Caudate nucleus (tissue), 63 donors: ENCODE measurements at places on chromosomes 12 and 14.

GRCh38 chr12:13250416-13250815 lies 53.9 kb downstream of the EMP1 start:
- no peak for DNase-seq

DNA sequence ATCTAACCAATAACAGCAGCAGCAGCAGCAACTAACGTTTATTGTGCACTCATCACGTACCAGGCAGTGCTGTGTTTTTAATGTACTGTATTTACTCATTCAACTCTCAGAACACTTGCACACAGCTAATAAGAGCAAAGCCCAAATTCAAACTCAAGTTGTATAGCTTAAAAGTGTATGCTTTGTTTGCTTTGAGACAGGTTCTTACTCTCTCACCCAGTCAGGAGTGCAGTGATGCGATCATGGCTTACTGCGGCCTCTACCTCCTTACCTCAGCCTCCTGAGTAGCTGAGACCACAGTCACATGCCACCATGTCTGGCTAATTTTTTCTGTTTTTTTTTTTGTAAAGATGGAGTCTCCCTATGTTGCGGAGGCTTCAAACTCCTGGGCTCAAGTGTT lies 105.4 kb downstream of the PAPLN start:
- DNase-seq: no peak

GRCh38 chr14:80867091-80867490 lies 74.4 kb downstream of the CEP128 start:
- DNase-seq: no peak

- no peak for DNase-seq
Measured at GRCh38 chr12:93896952-93897351, 219.8 kb downstream of the CRADD start.

GRCh38 chr12:110174373-110174996 lies 50.3 kb downstream of the IFT81 start:
- no peak for DNase-seq

DNA sequence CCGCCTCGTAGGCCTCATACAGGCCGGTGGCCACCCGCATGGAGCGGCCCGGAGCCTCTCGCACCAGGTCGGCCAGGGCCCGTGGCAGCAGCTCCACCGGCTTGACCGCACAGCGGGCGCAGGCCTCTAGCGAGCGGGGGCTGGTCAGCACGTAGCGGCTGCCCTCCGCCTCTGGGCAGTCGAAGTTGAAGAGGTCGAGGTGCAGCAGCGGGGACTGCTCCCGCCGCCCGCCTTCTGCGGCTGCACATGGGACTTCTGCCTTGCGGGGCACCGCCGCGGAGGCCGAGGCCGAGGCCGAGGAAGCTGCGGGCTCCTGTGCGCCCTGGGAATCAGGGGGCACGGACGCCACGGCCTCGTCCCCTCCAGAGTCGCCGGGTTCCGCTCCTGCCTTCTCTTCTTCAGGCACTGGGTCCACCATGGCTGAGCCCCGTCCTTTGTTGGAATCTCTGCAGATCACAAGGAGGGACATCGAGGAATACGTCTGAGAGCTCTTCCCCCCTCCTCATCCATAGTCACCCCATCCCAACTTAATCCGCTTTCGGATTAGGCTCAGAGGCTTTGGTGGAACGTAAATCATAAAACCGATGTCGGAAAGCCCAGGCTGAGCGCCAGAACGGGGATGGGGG lies 1.4 kb downstream of the CCDC177 start:
- no peak for DNase-seq

DNA sequence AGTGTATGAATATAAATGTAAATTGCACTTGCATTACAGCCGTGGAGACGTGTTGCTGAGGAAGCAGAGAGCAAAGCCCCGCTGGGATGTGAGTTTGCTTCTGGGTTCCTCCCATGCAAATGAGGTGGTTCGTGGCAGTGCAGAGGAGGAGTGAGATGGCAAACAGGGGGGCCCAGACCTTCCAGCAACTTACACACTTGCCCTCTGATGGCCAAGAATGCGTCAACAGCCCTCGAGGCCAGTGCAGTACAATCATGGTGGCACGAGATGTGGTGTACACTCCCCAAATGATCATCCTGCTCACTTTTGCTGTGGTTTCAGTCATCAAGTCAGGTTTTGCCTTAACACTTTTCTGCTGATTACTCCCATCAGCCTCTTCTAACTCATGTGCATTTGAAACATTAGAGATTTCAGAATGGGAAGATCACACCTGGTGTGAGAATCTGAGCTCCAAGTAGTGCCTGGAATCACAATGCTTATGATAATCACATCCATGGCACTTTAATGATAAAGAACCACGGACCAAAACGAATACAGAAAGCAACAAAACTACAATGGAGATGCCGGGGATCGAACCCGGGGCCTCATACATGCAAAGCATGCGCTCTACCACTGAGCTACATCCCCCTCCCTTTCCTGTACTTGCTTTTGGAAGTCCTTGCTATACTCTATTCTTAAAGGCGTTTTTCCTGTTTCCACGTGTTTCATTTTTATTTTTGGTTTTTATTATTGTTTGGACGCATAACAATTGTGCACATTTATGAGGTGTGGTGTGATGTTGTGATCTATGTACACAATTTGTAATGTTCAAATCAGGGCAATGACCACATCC lies 7.0 kb upstream of the UBC start:
- DNase-seq: no peak
